ENCODE measurements at places on chromosomes 1 and 21.
A peak's percentile ranks its signal among the peaks of the same experiment; 100 is the strongest.

DNA sequence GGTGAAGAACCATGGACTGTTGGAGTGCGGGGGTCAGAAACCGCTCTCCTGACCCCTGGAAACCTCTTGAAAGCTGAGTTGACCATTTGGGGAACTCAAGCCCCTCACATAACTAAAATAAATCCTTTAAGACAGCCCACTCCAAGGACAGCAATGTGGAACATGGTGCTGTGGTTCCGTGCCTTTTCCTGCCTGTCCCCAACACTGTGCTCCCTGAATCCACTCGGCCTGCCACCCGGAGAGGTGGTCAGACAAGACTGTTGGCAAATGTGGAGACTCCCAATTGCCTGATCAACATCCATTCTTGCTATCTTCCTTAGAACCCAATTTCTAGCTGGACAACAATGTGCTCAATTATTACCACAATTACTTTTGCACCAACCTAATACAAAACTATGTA lies 286.0 kb downstream of the NPHP4 start:
- no peak for DNase-seq

GRCh38 chr1:15432324-15432723 lies 5.9 kb upstream of the CTRC start:
- no peak for DNase-seq

DNA sequence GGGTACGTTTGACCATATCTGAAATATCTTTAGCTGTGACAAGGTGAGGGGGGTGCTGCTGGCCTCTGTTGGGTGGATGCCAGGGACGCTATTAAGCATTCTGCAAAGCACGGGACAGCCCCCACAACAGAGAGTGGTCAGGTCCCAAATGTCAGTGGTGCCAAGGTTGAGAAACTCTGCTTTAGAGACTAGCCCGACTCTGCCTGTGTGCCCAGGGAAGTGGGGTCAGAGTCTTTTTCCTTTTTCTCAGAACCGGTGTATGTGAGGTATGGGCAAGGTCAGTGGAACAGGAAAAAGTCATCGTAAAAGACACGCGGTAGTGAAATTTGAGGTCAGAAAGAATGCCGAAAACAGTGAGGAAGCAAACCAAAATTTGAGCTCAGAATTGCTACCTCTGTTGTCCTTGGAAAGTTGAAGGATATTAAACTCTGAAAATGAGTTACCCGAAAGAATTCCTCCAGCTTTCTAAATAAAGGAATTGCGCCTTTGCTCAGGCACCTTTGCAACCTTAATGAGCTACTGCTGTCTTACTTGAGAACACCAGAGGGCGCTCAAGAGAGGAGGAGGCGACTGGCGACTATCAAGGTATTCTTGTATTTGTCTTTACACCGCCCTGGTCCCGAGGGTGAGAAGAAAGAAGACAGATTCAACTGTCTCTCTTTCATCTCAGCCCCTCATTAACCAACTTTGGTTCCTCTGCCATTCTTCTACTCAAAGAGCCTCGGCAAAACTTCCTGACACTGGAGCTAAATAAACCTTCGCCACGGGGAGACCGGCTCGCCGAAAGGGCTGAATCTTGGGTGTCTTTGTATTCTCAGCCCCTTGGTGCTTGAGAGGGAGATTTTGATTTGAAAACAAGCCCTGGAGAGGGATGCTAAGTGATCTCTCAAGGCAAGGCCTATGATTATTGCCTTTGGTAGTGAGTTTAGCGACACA lies 85.4 kb upstream of the OLIG2 start:
- DNase-seq = peak; percentile 47

- no peak for DNase-seq
Measured at GRCh38 chr1:230744382-230744781, 2.8 kb upstream of the CAPN9 start.

DNA sequence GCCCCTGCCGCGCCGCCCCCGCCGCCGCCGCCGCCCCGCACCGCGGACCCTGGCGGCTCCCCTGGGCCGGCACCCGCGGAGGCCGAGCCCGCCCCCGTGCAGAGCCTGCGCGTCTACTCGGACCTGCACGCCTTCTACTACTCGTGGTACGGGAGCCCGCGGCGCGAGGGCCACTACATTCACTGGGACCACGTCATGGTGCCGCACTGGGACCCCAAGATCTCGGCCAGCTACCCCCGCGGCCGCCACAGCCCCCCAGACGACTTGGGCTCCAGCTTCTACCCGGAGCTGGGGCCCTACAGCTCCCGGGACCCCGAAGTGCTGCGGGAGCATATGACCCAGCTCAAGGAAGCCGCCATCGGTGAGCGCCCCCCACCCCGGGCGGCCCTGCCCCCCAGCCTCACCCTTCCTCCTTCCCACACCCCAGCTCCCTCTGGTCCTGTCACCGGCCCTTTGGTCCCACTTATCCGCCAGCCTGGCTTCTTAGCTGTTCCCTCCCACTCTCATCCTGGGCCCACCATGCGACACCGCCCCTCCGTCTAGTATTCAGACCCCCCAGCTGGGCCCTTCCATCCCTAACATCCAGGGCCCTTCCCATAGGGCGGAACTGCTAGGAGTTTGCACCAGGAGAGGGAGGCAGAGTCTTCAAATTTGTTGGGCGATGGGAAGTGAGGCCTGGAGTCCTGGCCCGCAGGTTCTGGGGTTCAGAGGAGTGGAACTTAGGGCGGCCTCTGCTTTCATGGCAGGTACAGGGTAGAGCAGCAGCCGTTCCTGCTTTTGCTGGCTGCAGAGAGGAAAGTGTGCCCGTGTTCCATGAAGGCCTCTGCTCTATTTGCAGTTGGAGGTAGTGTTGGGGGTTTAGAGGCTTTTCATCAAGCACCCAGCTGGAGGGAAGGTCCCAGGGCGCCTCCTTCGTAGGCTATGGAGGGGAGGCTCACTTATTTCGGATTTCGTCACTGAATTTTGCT lies 1.0 kb downstream of the MANEAL start:
- no peak for DNase-seq

DNA sequence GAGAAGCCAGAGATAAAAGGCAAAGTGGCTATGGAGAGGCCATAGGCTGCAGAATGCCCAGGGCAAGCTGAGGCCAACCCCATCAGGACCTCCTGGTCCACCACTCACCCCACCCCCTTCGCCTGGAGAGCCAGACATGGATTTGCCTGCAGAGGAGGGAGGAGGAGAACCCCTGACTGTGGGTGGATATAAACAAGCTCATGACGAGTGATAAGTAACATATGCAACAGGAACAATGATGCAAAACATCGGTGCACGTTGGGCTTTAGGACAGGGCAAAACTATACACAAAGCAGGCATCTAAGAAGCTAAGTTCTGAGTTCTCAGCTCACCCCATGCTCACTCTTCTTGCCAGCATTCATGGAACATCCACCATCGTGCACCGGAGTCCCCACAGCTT lies 150.3 kb downstream of the ETS2 start:
- no peak for DNase-seq

GRCh38 chr1:98398649-98399048 lies 262.9 kb upstream of the SNX7 start:
- DNase-seq = no peak

DNA sequence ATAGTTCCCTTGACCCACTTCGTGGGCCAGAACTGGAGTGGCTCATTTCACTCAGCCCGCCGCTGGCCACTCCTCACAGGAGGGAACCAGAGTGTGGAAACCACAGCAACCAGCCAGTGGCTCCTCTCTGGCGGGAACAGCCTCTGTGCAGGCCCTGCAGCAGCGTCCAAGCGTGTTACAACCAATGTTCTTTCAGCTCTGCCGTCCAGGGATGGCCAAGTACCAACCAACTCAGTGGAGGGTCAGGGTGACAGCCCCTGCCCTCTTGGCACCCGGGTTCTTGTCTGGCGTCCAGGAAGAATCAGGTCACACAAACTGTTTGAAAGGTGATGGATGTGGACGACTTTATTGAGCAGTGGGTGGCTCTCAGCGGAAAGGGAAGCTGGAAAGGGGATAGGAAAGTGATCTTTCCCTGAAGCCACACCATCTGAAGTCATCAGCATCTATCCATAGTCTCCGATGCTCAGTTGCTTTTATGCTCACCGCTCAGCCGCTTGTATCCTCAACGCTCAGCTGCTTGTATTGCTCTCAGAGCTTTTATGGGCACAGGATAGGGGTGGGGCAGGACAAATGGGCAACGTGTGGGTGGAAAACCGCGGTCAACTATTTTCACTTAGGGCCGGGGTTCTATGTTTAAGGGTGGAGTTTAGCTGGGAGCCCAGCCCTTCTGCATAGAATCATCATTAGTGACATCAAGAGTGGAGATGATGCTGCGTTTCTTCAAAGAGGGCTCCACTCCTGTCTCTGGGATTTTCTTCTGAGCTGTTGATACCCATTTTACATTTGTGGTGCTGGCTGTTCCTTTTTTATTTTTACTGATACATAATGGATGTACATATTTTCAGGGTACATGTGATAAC lies 250.2 kb downstream of the RRAGC start:
- DNase-seq = no peak

GRCh38 chr1:201469645-201470074 lies 672 bp upstream of the PHLDA3 start:
- DNase-seq = no peak

DNA sequence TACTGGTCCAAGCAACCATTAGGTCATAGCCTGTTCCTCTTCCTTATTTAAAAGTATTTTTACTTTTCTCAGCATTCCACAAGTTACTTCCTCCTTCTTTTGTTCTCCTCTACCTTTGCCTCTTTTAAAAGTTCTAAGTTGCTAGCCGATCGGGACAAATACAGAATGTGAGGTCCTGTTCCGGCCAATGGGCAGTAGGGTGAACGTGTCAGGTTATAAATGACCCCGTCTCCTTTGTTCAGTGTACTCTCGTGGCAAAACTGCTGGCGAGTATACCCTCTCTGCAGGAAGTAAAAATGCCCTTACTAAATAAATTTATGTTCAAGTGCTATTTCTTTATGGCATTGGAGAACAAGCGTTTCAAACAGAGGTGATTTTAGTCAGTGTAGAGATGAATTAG lies 2.5 kb downstream of the ADCY10 start:
- no peak for DNase-seq

DNA sequence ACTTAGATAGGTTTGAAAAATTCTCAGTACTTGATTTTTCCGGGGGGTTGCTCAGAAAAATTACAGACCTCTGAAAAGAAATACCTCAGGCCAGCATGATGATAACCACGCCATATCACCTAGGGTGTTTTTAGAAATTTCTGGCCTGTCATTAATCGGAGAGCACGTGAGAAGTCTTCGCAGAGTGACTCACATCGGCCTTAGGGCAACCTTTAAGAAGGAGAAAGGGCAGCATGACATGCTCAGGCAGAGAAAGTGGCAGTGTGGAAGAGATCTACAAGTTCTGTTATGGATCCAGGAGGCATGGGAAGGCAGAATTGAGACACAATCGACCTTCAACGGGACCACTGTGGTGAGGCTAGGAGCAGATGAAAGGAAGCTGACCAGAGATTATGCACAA lies 506.3 kb downstream of the LMO4 start:
- DNase-seq = no peak

DNA sequence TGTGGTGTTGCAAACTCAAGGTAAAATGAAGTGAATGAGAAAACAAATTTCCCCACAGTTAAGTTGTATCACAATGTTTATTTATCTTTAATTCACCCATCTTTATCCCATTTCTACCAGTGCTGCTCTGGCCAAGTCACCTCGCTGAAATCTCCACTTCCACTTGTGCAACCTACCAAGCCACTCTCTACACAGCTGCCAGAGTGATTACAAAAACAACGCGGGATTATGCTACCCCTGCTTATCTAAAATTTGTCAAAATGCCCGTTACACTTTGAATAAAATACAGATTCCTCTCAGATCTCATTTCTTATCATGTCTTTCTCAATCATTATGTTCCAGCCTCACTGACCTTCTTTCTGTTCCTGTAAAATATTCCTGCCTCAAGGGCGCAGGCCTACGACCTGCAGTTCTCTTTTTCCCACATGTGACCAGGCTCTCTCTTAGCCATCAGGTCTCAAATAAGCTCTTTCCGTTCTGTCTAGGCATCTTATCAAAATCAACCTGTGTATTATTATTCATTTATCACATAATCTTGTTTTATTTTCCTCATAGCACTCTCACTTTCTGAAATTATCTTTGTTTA lies 95.6 kb downstream of the NTMT2 start:
- no peak for DNase-seq

GRCh38 chr1:221449801-221450470 lies 292.0 kb downstream of the DUSP10 start:
- DNase-seq = no peak

DNA sequence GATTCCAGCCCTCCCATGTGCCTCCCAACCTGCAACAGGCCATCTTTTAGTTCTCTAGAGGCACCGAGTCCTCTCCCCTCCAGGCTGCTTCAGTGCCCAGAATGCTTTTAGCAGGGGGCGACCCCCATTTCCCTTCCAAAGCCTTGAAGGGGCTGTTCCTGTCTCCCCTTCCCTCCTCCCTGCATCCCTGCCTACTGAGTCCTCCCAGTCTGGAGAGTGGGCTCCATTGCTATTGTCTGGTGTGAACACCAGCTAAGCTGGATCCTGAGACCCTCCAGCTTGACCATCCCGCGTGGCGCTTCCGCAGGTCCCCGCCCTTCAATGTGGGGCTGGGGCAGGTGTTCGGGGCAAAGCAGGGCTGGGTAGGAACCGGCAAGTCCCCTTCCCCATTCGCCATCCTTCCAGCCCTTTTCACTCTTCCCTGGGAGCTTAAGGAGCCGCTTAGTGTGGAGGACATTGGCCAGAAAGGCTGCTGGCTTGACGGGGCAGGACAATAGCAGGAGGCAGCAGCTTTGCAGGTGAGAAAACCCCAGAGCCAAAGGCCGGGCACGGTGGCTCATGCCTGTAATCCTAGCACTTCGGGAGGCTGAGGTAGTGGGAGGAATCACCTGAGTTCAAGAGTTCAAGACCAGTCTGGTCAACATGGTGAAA lies 32.2 kb downstream of the PADI6 start:
- DNase-seq = no peak

- DNase-seq = peak; percentile 20
Measured at GRCh38 chr1:14707531-14708445, 109.3 kb downstream of the KAZN start.

GRCh38 chr1:12521096-12521495 lies 96.9 kb downstream of the DHRS3 start:
- no peak for DNase-seq

- no peak for DNase-seq
Measured at GRCh38 chr1:98453066-98453465, 208.5 kb upstream of the SNX7 start.

GRCh38 chr21:29961291-29962027 lies 21.7 kb upstream of the GRIK1 start:
- no peak for DNase-seq

DNA sequence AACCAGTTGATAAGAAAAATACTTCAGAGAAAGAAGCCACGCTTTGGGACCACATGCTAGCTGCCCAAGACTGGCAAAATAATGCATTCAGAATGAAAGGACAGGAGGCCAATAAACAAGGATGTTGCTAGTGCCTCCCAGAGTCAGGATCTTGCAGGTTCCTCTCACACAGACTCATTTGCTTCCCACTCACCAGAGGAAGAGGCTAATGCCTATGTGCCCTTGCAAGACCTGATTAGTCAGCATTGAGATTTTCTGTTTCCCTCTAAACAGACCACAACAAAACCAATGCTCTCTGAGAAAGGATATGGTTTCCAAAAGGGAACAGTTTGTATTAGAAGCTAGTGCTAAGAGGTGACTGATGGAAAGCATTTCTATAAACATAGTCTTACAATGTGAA lies 85.7 kb downstream of the NRDC start:
- peak; percentile 80 for DNase-seq

Measured in common myeloid progenitor, CD34-positive (primary cell).